ENCODE measurements at places on chromosomes 4 and X.

DNA sequence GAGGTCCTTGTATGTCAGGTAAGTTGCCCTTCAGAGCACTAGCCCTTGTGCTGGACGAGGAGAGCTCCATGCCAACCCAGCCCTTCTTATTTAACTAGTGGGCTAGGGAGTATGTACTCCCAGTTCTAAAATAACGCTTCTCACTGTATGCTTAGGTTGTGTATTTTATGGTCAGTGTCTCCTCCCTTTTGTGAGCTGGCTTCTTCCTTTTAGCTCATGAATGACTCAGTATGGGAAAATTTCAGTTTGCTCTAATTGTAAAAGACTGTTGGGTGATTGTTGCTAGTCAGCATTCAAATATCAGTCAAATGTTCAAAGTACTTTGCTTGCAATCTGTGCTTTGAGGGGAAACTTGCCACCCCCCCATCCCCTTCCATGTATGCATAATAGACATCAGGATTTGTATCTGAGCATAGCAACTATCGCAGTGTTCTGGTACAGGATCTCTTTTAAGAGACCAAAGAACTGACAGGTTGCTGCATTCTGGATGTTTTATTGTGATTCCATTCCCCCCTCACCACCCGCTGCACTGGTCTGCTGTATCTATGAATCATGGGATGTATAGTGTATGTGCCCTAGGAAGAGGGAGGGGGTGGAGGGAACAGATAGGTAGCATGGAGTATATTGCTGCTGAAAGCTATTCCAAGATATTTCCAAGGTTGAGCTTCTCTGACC, 34.7 kb downstream of the DLG3 start:
- no peak for DNase-seq

DNA sequence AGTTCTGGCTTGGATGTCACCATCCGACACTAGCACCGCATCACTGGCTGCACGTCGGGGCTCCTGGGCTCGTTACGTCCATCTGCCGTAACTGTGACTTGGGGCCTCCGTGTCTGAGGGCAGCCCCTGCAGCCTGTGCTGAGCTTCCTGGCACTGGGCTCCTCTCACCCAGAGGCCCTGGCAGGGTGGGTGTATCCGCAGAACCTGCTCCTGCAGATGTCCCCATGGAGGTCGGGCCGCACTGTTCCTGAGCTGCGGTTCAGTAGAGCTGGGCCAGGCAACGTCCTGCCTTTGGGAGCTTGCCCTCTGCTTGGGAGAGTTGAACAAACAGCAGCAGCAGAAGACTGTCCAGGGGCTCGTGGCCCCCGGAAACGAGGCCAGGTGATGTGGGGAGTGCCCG, 71.4 kb downstream of the RGS12 start:
- DNase-seq: no peak

DNA sequence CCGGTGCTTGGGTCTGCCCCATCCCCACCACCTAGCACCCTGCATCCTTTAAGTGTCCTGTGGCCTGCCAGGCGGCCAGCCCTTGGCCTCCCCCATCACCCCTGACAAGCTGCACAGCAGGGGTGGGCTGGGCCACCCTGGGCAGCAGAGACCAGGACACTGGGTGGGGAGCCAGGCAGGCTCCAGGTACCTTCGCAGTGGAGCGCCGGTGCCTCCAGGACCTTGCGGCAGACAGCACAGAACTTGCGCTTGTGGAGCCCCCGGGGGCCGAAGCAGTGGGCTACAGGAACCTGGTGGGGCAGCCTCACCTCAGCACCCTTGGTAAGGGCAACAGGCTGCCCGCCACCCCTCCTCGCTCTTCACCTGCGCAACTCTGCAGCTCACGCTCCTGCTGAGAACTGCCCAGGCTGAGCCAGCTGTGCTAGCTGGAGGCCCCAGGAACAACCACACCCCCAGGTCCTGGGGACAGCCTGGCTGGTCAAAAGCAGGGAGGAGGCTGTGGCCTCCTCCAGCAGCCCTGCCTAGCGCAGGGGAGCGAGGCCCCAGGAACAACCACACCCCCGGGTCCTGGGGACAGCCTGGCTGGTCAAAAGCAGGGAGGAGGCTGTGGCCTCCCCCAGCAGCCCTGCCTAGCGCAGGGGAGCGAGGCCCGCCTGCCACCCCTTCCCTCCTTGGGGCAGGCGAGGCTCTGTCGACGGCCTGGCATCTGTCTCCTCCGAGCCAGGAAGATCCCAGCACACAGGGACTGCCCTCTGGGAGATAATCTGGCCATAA, 4.6 kb downstream of the DGKQ start:
- DNase-seq: no peak

GRCh38 chr4:78296261-78296660, 239.1 kb downstream of the FRAS1 start:
- no peak for DNase-seq

GRCh38 chrX:70168238-70169188, 8.8 kb upstream of the DGAT2L6 start:
- DNase-seq: no peak

DNA sequence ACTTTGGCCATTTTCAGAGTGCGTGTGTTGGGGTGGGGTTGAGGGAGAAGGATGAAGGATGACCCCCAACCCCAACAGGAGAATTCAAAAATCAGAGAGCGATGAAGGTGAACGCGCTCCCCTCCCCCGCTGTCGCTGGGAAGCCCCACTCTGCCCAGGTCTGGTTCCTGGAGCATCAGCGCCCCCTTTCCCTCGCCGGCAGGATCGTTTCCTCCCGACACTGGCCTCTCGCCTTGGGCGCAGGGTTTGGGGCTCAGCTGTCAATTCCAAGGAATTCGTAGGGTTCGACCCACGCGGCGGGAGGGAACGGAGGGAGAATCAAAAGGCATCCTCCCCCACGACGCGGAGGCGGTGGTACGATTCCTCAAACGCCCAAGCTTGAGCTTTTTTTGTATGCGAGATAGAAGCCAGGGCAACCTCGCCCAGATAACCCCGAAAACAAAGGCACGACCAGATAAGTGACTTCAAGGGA, 1.0 kb upstream of the PDGFRA start:
- peak; percentile 25 for DNase-seq

DNA sequence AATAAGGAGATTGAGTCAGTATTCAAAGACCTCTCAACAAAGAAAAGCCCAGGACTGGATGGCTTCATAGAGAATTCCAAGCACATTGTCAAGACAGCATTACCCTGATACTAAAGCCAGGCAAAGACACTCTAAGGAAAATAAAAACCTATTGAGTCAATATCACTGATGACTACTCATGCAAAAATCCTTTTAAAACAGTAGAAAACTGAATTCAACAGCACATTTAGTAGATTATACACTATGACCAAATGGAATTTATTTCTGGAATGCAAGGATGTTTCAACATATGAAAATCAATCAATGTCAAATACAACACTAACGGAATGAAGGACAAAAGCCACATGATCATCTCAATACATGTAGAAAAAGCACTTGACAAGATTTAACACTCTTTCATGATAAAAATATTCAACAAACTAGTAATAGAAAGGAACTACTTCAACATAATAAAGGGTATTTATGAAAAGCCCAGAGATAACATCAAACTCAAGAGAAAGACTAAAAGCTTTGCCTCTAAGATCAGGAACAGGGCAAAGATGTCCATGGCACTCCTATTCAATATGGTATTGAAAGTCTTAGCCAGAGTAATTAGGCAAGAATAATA, 633.3 kb downstream of the ANKRD50 start:
- DNase-seq: no peak

DNA sequence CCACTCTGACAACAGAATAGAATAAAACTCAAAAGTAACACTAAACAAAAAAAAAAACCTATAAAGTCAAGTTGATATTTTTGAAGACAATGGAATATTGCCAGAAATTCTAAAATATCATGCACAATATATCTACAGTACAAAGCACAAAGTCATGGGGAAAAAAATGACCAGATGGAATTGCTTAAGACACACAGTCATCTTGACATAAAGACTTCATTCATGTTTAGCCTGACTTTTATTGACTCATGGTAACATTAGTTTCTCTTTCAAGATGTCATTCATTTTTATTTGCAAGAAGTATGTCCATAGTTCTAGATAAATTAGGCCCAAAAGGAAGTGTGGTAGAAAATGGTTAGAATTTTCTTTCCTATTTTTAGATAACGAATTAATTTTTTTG, 259.1 kb downstream of the CAMK2D start:
- no peak for DNase-seq

- no peak for DNase-seq
Measured at GRCh38 chrX:12997906-12998687, 23.2 kb downstream of the TMSB4X start.

DNA sequence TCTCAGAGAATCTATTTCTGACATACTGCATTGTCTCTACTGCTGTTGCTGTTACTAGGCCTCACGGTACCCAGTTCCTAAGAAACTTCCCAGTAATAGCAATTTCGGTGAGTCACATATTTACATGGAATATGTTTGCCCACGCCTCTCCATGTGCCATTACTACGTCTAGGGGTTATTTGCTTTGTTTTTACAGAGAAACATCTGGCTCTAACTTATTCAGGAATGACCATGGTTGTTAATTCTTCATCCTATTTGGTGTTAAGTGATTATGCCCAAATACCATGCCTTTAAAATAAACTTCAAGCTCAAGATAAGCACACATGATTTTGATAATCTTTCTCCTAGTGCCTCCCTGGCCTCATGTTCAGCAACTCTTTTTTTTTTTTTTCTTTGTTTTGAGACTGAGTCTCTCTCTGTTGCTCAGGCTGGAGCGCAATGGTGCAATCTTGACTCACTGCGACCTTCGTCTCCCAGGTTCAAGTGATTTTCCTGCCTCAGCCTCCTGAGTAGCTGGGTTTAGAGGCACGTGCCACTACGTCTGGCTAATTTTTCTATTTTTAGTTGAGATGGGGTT, 101.0 kb upstream of the HS3ST1 start:
- no peak for DNase-seq

GRCh38 chr4:102606261-102606660, 105.1 kb downstream of the NFKB1 start:
- no peak for DNase-seq

DNA sequence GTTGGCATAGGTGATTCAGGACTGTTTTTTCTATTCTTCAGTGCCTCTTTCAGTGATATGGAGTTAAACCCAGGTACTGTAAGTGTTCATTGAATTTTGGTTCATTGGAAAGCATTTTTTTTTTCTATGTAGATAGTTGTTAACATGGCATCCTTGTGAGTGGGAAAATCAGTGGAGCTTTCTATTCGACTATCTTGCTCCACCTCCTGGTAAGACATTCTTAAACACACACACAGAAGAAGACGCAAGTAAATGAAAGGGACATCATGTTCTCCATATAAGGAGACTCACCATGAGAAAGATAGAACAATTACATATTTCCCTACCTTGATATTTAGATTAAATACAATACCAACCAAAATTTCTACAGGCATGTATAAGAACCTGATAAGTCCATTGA, 598.5 kb upstream of the SPANXN1 start:
- DNase-seq: no peak

DNA sequence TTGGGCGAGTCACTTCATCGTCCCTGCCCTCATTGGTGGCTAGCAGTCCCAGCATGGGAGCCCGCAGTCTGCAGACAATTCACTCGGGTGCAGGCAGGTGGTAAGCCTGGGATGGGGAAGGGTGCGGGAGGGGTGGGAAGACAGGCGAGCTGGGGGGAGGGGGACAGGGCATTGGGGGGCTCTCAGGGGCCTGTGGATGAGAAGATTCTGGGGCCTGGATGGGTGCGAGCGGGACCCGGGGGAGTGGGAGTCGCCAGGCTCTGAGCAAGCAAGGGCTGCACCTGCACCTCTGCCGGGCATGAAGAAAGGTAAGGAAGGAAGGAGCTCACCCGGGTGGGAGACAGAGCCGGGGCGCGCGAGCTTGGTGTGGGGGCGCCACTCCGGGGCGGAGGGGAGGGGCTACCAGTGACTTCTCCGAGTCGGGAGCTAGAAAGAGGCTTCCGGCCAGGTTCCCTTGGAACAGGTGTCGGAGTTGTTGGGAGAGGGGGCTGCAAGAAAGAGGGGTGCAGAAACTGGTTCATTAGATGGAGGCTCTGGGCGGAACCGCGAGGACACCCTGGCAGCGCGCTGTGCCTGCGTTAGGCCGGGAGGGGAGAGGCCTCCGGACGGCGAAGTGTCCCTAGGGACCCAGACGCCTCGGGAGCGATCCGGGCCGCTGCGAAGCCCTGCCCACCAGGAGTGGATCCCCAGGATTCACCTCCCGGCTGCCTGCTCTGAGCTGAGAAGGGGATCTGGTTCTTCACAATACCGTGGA, 103.4 kb upstream of the PDLIM3 start:
- no peak for DNase-seq

GRCh38 chr4:184364100-184364921, 110.0 kb downstream of the IRF2 start:
- no peak for DNase-seq

DNA sequence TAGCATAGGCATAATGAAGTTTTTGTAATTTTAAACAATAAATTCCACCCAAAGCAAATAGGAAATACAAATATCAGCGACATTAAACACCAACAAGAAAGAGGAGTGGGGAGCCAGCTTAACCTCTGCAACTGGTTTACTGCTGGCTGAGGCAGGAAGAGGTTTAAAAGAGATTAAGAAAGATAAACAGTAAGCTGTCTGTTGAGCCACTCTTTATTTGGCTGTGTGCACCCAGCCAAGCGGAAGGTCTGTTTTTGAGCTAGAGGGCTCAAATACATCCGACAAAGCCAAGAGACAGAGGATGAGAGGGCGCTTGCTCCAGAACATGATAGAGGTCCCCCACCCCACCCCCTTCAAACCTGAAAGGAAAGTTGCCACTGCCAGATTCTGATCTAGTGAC, 191.4 kb downstream of the MGST2 start:
- DNase-seq: no peak

DNA sequence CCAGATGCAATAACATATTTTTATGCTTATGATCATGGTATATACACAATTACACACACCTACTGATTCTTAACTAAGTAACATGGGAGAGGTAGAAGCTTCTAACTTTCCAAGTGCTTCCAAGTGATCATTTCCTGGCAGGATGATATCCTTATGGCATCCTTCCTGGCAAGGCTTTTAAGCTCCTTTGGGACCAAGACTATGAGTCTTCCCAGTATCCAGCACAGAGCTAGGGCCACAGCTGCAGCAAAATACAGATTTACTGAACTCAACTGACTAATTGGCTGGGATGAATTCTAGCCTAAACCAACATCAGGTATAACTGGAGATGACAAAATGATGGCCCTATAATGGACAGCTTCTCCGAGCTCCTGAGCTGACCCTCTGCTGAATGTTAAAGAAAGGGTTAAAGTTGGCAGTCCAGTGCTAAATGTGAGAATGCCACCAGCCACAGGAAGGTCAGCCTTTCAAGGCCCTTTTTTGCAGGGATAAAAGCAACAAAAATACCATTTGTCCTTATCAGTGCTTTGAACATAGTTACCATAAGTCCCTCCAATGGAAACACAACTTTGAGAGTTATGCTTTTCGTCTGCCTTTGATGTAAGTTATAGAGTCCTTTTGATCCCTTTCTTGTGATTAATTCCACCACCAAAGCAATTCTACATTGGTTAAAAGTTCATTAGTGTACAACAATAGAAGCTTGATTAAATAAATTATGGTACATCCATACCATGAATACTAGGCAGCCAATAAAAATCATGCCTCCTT, 73.4 kb downstream of the MGST2 start:
- no peak for DNase-seq

Data from stimulated activated CD4-positive, alpha-beta T cell treated with anti-CD3 and anti-CD28 coated beads, Interleukin-15, amount 100 ng/mL, for 48 hours (primary cell).